ENCODE measurements at places on chromosomes 5 and 9. TPM values are rescaled to one million over a fixed set of nuclear protein-coding genes. Genes with fewer than 3 reads are reported as not detected.

DNA sequence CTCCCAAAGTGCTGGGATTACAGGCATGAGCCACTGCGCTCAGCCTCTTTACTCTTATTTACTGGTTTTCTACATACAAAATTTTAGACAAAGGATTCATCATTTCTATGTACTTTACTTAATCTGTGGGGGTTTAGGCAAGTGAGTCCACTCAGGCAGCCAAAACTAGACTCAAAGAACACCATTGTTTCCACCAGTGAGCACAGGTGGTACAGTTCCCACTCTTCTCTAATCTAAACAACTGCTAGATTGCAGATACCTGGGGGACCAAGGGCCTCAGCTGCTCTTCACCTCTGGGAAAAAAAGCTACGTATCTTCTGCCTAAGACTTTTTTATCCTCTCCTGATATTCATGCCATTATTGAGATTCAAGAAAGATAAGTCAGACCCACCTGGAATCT is 260.1 kb downstream of the EBF1 start:
- no peak for DNase-seq

DNA sequence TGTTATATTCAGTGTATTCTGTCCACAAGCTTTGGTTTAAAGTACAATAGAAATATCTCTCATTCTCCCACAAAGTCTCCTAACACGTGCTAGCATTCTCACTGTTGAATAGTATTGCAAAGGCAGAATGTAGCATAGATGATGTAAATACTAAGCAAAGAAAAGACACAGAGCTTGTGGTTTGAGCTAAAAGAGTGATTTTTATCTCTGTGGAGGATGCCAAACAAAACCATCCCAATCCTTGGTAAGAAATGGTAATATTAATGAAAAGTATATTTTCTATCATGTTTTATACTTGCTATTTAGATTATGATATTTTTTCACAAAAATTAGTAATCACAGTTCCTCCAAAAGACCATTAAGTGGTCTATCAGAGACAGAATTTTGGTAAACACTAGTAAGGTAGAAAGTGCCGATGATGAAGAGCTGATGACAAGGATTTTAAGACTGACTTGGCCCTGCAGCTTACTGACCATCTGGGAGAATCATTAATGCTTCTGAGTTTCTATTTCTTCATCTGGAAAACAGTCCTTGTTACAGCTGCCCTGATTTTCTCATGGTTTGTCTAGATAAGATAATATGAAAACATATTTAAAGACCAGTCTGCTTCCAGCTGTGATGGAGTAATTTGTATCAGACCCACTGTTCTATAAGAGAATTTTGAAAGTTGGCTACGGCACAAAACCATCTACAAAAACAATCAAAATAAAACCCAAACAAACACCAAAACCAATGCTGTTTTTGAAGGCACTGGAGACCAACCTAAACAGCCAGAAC is 510.2 kb downstream of the SPATA31D1 start:
- no peak for DNase-seq

KLF9 gene
- 10.1 TPM for polyA plus RNA-seq

TMEFF1 gene
- 10.3 TPM for polyA plus RNA-seq

- no peak for DNase-seq
Measured at GRCh38 chr9:80976403-80976802, 712.9 kb downstream of the TLE1 start.

KLF4 gene
- polyA plus RNA-seq, result 8.7 TPM

SLC34A3 gene
- 13.8 TPM for polyA plus RNA-seq

DNA sequence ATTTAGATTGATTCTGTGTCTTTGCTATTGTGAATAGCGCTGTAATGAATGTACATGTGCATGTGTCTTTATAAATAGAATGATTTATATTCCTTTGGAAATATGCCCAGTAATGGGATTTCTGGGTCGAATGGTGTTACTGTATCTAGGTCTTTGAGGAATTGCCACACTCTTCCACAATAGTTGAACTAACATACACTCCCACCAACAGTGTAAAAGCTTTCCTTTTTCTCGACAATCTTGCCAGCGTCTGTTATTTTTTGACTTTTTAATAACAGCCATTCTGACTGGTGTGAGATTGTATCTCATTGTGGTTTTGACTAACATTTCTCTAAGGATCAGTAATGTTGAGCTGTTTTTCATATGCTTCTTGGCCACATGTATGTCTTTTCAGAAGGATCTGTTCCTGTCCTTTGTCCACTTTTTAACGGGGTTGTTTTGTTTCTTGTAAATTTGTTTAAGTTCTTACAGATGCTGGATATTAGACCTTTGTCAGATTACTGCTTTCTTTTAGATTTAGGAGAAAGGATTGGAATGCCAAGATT is 125.0 kb upstream of the NR5A1 start:
- DNase-seq, result no peak
